ENCODE measurements at places on chromosomes 1 and 21.

DNA sequence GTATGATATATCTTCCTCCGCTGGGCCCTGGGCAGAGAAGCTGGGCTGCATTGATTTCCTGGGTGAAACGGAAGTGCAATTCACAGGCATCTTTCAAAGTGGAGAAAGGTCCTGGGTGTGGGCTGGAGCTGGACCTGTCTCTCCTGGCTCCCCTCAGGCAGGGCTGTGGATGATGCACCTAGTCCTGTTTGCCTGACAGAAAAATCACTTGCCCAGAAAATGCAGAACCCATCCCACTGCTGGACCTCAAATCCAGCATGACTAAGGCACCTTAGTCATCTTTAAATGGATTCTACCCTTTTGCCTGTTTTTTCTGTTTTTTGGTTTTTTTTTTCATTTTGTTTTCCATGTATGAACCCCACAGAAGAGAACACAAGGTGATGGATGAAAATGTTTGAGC lies 49.7 kb downstream of the MYSM1 start:
- DNase-seq, result peak; percentile 15

- peak; percentile 92 for DNase-seq
Observed at GRCh38 chr1:234721476-234722269, 111.7 kb upstream of the IRF2BP2 start.

DNA sequence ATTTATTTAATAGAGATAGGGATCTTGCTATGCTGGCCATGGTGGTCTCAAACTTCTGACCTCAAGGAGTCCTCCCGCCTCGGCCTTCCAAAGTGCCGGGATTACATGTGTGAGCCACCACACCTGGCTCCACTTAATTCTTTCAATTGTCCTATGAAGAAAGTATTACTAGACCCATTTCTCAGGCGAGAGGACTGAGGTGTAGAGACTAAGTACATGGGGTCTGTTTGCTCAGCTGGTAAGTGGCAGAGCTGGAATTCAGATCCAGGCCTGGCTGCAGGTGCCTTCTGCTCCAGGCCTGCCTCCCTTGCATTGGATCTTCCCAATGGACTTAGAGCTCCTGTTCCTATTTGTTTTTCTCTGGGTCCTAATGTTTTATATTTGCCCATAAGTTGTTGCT lies 55.5 kb downstream of the HTR6 start:
- DNase-seq, result no peak

GRCh38 chr1:177229781-177230180 lies 59.0 kb downstream of the BRINP2 start:
- DNase-seq, result no peak

GRCh38 chr1:25890239-25891034 lies 14.9 kb upstream of the PAQR7 start:
- peak; percentile 62 for DNase-seq

DNA sequence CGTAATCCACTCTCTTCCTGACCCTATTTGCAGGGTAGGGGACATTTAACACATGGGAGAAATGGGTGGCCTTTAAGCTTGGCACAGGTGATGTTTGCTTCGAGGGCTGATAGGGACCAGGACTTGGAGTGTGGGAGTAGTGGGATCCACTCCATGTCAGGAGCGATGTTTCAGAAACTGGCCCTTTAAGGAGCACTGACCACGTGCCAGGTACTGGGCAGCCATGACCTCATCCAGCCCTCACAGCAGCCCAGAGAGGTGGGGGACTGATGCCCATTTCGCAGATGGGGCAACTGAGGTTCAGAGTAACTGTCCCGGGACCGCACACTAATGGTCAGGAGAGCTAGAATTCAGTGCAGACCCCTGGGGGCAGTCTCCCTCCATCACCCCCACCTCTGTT lies 11.4 kb downstream of the PADI3 start:
- no peak for DNase-seq

DNA sequence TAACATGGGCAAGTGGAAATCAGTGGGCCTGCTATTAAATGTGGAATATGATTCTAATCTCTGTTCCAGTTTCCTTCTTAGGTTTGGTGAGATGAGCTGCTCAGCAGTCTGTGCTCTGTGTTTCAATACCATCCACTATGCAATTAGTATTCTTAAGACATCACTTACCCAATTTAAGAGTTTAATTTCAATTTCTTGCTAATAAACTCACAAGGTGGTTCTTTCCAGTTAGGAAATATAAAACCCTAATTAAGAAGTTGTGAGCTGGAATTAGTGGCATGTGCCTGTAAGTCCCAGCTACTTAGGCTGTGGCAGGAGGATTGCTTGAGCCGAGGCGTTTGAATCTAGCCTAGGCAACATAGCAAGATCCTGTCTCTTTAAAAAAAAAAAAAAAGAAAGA lies 51.7 kb downstream of the MPZL1 start:
- no peak for DNase-seq

GRCh38 chr1:39576016-39576657 lies 453 bp downstream of the PABPC4 start:
- peak; percentile 20 for DNase-seq

- DNase-seq, result no peak
Observed at GRCh38 chr1:47772960-47773682, 224.1 kb downstream of the TRABD2B start.

DNA sequence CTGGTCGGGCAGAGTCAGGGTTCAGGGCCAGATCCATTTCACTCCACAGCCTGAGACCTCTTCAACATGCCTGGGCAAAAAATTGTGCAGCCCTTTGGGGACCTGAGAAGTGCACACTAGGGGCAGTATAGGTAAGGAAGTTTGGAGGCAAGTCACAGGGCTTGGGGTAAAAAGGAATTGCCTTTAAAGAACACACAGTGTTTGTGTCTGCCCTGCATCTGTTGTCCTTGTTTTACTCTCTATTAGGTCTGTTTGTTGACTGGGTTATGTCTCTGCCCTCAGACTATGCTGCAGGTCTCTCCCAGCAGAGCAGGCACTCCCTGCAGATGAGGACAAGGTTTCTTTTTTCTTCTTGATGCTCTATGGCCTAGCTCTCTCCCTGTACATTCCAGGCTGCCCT lies 22.0 kb downstream of the LDLRAD2 start:
- no peak for DNase-seq

- no peak for DNase-seq
Observed at GRCh38 chr1:13759072-13759471, 59.1 kb downstream of the PRDM2 start.
